ENCODE measurements at places on chromosomes 1 and 21. TPM values are rescaled to one million over a fixed set of nuclear protein-coding genes. Genes with fewer than 3 reads are reported as not detected.

Gene MAP10
- total RNA-seq: 9.8 TPM

Gene ADGRL4
- total RNA-seq: 1.2 TPM

Gene AKNAD1
- 5.3 TPM for total RNA-seq

Gene TMPRSS3
- total RNA-seq: not detected

Gene CFAP74
- 0.41 TPM for total RNA-seq

Gene FMOD
- 1.6 TPM for total RNA-seq

Gene ITGB2
- 4.9 TPM for total RNA-seq

Gene AGPAT3
- total RNA-seq: 26.1 TPM

Gene ADAMTSL4
- under 0.01 TPM for total RNA-seq

Gene KRTAP21-2
- not detected for total RNA-seq

Gene NEK2
- 2.9 TPM for total RNA-seq

Gene UQCRHL
- total RNA-seq: 2.9 TPM

Measured in frontal cortex (tissue), 4 donors.